ENCODE measurements at places on chromosomes 3 and 15.

- no peak for DNase-seq
Measured at GRCh38 chr3:77093101-77093500, 53.2 kb downstream of the ROBO2 start.

GRCh38 chr3:76107935-76108570, 322.7 kb upstream of the ZNF717 start:
- DNase-seq = peak; percentile 5

- DNase-seq = peak; percentile 40
Measured at GRCh38 chr3:152474585-152474984, 205.9 kb downstream of the MBNL1 start.

DNA sequence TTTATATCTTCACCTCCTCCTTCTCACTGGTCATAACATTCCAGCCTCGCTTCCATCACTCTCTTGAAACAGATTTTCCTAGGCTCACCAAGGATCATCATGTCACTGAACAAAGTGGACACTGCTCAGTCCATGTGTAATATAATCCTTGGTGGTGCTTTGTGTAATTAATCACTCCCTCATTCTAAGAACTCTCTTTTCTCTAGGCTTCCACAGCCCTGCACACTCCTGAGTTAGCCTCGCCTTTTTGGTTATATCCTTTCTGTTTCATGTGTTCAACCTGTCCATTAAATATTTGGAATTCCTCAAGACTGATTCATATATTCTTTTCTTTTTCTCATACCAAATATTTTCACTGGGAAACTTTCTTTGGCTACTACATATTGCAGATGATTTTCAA, 440.8 kb downstream of the PYDC2 start:
- no peak for DNase-seq

DNA sequence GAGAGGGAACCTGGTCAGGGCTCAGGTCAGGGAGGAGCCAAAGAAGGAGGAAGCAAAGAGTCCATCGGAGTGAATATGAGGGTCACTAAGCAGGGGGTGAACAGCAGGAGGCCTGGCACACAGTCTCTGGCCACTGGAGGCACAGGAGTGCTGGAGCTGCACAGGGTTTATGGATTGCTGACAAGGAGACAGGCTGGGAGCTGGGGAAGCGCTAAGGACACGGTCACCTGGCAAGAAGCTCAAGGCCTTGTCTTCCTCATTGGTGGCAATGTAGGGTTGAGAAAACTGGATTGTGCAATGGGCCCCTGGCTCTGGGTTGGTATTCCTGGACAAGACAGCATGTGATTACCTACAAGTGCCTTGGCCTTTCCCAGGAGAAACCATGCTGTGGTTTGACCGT, 5.8 kb upstream of the CAMP start:
- no peak for DNase-seq

GRCh38 chr3:194160158-194160557, 24.2 kb downstream of the HES1 start:
- DNase-seq = no peak

DNA sequence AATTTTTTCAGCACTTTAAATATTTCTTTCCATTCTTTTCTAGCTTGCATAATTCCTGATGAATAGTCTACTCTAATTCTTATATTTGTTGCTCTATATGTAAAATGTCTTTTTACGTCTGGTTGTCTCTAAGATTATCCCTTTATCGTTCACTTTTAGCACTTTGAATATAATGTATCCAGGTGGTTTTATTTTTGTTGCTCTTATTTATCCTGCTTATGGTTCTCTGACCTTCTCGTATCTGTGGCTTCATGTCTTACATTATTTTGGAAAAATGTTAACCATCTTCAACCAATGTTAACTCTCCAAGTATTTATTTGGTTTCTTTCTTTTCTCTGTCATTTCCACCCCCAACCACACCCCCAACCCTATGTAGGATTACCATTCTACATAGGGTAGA, 30.0 kb upstream of the RFX7 start:
- no peak for DNase-seq

GRCh38 chr15:70504299-70504951, 258.9 kb downstream of the UACA start:
- peak; percentile 69 for DNase-seq

- no peak for DNase-seq
Measured at GRCh38 chr15:89098281-89098680, 10.0 kb downstream of the ABHD2 start.

GRCh38 chr3:176293276-176293675, 904.0 kb downstream of the TBL1XR1 start:
- DNase-seq = no peak

GRCh38 chr3:58260733-58261132, 23.1 kb downstream of the ABHD6 start:
- DNase-seq = no peak

DNA sequence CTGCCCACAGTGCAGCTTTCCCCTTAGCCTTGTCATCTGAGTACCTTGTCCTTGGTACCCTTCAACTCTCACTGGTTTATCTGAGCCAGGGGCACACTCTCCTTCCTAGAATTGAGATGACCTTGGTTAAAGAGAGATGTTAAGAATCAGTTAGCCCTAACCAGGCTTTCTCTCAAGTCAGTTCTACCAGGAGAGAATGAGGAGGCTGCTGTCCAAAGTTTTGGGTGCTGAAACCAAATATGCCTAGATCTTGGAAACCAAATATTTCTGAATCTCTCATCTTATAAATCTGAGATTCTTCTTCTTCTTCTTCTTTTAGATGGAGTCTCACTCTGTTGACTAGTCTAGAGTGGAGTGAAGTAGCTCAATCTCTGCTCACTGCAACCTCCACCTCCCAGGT, 12.0 kb upstream of the CTXND1 start:
- DNase-seq = no peak

DNA sequence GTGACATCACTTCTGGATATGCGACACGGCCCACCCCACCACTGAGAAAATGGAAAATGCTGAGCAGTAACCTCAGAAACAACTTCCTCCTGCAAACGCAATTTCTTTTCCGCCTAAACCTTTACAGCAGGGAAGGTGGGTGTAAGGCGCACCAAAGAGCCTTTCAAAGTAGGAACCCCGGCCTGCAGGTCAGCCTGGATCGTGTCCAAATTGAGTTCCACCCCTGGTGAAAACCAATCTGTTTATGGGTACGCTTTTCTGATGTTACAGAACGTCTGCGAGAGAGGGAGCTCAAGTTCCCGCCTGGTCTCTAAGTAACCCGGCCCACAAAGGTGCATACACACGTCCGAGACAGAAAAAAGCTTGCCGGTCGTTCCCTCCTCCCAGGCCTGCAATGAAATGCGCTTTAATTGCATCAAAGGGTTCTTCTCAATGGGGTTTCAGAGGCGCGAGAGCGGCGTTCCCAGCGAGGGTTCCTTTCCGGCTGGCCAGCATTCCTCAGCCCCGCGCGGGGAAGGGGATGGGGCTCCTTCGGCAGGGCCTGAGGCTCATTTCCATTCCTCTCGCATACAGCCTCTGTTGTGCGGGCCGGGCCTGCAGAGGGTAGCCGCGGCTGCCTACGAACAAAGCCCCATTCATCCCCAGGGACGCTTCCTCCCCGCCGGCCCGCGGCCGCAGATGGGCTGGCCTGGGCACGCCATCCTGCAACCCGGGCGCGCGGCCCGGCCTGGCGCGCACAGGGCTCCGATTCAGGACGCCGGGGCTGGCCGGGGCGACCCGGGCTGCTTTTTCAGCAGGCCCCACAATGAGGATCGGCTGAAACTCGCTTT, 138.1 kb downstream of the TMCO5A start:
- DNase-seq = peak; percentile 70

- DNase-seq = no peak
Measured at GRCh38 chr3:107962946-107963345, 127.9 kb downstream of the CD47 start.

DNA sequence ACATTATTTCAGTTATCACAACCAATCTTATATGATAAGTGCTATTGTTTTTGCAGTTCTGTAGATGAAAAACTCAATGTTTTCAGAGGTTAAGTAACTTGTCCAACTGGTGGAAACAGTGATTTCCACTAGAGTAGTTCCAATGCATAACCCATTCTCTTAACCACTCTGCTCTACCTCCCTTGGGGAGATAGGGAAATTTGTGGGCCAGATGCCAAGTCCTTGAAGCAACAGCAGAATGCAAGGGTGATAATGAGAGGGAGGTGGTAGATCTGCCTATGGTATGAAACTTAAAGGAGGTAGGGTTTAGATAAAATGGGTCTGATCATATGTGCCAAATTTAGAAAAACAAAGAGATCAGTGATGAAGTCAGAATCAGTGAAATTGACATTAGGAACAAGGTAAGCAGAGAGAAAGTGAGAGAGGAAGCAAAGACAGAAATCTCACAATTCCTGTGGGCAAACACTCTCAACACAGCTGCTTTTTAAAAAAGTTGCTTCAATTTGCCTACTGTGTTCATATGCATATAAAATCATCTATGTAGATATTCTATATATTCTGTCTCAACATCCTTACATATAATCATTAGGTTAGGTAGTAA, 50.5 kb upstream of the UBP1 start:
- no peak for DNase-seq

- DNase-seq = peak; percentile 55
Measured at GRCh38 chr15:70258369-70259027, 160.8 kb upstream of the TLE3 start.

- DNase-seq = no peak
Measured at GRCh38 chr3:71056327-71056726, 527.2 kb downstream of the FOXP1 start.

DNA sequence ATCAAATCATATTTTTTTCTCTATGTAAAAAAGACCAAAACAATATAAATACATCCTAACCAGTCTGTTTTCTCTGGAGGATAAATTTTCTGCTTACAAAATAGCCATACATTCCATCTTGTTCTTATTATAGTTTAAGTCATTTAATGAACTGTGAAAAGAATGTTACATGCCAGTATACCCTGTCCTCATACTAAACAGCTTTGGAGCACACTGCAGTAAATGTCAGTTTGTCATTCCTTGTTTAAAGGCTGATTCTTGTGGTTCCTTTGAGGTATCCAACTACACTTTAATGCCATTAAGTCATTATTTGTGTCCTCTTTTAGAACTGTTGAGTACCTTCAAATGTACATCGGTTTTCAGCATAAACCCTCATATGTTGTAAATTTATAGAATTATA, 52.7 kb upstream of the DCBLD2 start:
- no peak for DNase-seq

Data from GM20000 (cell line).